ENCODE measurements at places on chromosomes 2 and 18.
A peak's percentile ranks its signal among the peaks of the same experiment; 100 is the strongest.

GRCh38 chr2:221807706-221808105, 235.6 kb upstream of the EPHA4 start:
- no peak for DNase-seq

GRCh38 chr2:159867567-159868361, 69.8 kb upstream of the CD302 start:
- no peak for DNase-seq

- no peak for DNase-seq
Measured at GRCh38 chr18:27750923-27751322, 426.0 kb downstream of the CDH2 start.

DNA sequence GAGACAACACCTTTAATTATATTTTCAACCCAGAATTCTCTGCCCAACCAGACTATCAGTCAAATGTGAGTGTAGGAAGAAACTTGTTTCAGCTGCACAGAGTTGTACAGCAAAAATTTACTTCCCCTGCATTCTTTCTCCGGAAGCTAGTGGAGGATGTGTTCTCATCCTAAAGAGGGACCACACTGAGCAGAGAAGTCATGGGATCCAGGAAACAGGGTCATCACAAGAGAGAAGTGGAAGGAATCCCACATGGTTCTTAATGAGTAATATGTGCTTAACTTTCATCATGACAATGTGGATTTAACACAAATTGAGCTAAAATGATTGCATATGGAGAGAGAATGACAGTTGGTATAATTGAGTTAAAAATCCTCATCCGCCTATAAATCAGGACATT, 78.2 kb downstream of the INPP4A start:
- no peak for DNase-seq

DNA sequence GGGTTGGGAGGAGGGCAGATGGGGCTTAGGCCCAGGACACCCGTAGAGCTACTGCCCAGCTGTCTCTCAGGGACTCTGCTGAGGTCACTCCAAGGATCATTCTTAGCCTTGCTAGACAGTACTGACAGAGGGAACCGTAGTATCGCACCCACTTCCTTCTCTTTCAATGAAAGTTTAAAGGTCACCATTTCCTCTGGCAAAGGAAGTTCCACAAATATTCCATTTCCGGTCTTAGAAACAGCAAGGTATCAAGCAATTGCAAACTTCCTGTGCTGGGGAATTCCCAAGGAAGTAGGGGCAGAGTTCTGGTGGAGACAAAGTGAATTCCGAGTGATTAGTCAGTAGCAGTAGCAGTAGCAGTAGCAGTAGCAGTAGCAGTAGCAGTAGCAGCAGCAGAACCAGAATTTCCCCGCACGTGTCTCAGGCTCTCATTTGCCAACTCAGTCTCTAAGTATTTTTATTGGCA, 24.7 kb downstream of the IL1B start:
- no peak for DNase-seq

- DNase-seq: no peak
Measured at GRCh38 chr18:48934723-48935432, 15.9 kb downstream of the SMAD7 start.

- DNase-seq: no peak
Measured at GRCh38 chr2:10345126-10345525, 42.4 kb downstream of the HPCAL1 start.

GRCh38 chr2:171419333-171419732, 14.5 kb downstream of the METTL8 start:
- DNase-seq: no peak

DNA sequence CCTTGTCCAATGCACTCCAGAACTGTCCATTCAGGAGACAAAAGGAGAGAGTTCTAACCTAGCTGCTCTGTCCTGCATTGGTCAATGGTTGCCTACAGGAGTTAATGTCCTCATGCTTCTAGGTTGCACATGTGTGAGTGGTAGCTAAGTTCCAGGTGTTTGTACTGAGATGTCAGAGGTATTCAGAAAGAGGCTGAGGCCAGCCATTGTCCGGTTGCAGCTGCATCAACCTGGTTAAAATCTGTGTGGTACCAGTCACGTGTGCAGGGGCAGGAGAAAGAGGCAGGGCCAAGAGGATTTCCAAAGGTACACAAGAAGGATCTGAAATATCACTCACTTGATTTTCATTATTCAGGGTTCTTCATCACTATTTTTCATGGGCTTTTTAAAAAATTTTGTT, 70.8 kb downstream of the DTNA start:
- no peak for DNase-seq

- DNase-seq: no peak
Measured at GRCh38 chr2:127392828-127393578, 5.2 kb upstream of the MAP3K2 start.

GRCh38 chr18:25176518-25177042, 175.4 kb downstream of the ZNF521 start:
- DNase-seq: no peak

DNA sequence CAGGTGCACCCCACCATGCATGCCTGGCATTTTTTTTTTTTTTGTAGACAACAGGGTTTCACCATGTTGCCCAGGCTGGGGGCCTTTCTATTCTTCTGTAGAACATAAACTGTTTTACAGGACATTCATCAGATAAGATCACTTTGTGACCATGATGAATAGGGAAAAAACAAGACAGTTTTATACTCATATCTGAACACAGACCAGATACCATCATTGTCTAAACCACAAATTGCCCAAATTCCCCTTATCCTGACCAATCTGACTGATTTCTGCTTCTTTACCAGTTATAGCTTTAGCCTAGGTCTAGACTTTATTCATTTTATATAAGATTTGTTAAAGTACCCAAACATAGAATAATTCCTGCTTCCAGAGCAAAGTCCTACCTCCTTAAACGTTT, 1699.3 kb upstream of the TMEFF2 start:
- DNase-seq: no peak

GRCh38 chr2:137947728-137948336, 16.4 kb upstream of the HNMT start:
- DNase-seq: peak; percentile 51

- DNase-seq: no peak
Measured at GRCh38 chr2:202757339-202757738, 114.2 kb downstream of the ICA1L start.

GRCh38 chr2:238157506-238158017, 1.2 kb upstream of the ERFE start:
- no peak for DNase-seq

DNA sequence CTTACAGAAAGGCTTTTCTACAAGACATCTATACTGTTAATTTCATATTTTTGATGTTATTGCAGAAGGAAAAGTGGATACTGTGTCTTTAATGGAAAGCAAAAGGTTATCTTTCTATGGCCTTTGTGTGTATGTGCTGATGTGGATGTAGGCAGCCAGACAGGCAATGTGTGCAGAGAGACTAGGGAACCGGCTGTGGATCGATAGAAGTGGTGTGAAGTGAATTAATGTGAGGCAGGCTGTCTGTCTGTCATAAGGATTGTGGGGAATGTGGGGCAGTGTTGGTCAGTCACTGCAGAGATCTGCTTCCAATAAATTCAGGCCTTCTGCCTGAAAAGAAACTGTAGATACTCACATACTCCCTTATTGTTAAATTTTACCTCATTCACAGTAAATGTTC, 156.7 kb downstream of the WDR7 start:
- DNase-seq: no peak

DNA sequence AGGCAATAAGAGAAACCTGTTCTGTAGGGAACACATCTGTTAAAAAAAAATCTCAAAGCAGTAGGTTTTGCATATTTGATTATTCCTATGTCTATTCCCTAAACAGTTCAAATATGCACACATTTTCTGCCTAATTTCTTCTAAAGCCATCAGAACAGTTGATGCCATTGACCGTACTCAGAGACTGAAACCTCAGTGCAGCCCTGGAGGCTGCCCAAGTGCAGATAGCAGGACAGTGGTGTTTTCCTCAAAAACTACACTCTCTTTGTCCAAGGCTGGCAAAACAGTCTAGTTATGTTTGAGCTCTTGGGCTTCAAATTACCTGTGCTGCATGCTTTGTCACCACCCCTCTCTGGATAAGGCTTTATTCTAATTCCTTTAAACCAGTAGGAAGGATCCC, 23.3 kb upstream of the NFE2L2 start:
- DNase-seq: no peak

DNA sequence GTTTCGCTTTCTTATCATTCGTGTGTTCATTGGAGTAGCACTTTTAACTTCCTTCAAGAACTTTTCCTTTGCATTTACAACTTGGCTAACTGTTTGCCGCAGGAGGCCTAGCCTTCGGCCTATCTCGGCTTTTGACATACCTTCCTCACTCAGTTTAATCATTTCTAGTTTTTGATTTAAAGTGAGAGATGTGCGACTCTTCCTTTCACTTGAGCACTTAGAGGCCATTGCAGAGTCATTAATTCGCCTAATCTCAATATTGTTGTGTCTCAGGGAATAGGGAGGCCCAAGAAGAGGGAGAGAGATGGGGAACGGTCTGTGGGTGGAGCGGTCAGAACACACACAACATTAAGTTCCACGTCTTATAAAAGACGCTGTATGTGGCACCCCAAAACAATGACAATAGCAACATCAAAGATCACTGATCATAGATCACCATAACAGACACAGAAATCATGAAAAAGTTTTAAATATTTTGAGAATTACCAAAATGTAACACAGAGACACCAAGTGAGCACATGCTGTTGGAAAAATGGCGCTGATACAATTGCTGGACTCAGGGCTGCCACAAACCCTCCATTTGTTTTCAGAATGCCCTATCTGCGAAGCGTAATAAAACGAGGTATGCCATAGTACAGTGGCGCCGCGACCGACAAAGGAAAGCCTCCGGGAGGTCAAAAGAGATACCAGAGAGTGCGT, 553 bp downstream of the TIGD1 start:
- no peak for DNase-seq

DNA sequence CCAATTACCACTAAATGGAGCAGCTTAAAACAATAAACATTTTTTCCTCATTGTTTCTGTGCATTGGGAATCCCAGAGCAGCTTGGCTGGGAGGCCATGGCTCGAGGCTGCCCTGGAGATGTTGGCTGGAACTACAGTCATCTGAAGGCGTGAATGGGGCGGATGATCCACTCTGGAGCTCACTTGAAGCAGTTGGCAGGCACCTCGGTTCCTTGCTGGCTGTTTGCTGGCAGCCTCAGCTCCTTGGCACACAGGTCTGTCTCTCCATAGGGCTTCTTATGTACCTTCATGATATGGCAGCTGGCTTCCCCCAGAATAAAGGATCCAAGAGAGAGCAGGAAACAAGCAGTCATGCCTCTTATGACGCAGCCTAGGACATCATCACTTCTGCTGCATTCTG, 227.0 kb upstream of the COPS8 start:
- no peak for DNase-seq

- no peak for DNase-seq
Measured at GRCh38 chr2:163564236-163564635, 171.6 kb downstream of the FIGN start.

DNA sequence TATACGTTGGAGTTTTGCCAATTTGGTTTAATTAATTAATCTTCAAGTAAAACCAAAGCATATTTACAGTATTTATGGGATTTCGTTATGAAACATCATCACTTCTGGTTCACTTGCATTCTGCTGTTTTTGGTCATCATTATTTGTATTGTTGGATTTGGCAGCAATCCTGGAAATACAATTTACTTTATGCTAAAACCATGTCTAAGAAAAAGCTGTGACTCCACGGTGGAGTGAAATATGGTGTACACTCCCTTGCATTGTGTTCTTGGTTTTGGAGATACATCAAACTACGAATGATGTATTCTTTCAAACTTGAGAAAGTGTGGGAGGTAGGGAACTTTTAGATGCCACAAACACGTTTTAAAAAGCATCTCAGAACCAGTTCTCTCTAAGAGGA, 106.4 kb downstream of the CTAGE1 start:
- DNase-seq: no peak

- DNase-seq: no peak
Measured at GRCh38 chr18:56825321-56825720, 174.2 kb downstream of the WDR7 start.

DNA sequence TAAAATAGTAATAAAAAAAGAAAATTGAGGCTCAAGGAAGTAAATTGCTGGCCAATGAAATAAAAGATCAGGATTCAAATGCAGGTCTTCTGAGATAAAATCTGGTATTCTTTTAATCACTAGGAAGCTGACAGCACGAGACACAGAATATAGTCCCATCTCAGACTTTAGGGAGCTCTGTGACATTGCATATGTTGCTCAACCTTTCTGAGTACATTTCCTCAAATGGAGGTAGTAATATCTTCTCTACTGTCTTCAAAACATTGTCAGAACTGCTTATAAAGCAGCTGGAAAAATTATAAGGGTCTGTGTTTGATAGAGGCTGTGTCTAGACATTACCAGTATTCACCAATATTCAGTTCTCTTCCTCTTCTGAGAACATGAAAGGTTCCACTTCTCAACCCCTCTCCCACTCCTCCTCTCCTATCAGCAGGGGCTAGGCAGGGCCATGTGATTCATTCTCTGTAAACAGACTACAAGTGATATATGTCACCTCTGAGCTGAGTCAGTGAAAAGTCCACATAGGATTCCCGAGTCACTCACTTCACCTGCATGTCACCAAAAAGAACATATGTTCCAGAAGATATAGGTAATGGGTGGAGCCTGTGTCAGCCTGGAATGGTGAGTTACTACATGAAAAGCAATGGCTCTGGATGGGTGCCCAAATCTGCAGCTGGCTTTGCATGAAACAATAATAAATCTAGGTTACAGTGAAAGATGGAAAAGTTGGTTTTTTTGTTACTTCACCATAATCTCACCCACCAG, 7.1 kb downstream of the KCNE4 start:
- DNase-seq: no peak

- no peak for DNase-seq
Measured at GRCh38 chr18:49189772-49190171, 239.0 kb upstream of the SMAD7 start.

DNA sequence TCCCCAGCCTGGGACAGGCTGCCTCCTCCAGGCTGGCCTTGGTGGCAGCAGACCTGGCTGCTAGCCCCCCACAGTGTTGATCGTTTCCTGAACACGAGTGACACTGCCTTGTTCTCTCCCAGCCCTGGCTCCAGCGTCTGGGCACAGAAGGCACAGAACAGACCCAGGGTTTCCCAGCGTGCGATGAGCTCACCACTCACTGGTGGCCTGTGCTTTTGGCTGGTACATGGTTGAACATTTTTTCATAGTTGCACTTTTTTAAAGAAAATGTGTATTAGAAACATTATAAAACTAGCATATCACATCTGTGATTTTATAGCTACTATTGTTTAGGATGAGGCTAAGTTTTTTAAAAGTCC, 40.9 kb downstream of the SCTR start:
- DNase-seq: no peak

GRCh38 chr2:51219468-51219867, 187.5 kb upstream of the NRXN1 start:
- DNase-seq: no peak

DNA sequence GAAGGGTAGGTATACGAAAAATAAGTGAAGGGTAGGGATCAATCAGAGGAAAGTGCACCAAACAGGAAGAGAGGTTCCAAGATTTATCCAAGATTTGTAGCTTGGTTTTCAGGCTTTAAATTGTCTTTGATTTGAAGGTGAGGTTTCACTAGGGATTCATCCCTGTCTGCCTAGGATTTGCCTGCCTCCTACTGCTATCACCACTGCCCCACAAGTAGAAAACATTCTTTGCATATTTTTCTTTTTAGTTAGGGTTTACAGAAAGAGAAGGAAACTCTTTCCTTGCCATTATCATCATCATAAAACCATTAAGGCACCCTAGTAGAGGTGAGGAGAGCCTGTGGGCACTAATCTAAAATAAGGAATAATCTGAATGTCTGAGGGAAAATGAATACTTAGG, 45.8 kb upstream of the TANC1 start:
- no peak for DNase-seq

- DNase-seq: no peak
Measured at GRCh38 chr2:47043891-47044239, 111.2 kb downstream of the STPG4 start.

Measured in NCI-H524 treated with DMSO at 0.1 percent for 48 hours (cell line).